ENCODE measurements at places on chromosomes 3 and 15. TPM values are rescaled to one million over a fixed set of nuclear protein-coding genes. Genes with fewer than 3 reads are reported as not detected.

- H3K27ac ChIP-seq, result no peak overlapping the region
- H3K36me3 ChIP-seq, result no peaks in the 10 kb centered on the region
- H3K4me1 ChIP-seq, result no peaks in the 10 kb centered on the region
- H3K4me3 ChIP-seq, result no peak overlapping the region
Observed at GRCh38 chr3:177402533-177402932, 205.3 kb upstream of the TBL1XR1 start.

Gene OPA1
- total RNA-seq, result 53.4 TPM

- no peak overlapping the region for H3K4me3 ChIP-seq
- no peaks in the 10 kb centered on the region for H3K27me3 ChIP-seq
- no peaks in the 10 kb centered on the region for H3K36me3 ChIP-seq
- no peak overlapping the region for H3K27ac ChIP-seq
Observed at GRCh38 chr3:98952404-98952803, 50.9 kb upstream of the DCBLD2 start.

Gene BFSP2
- total RNA-seq, result not detected

GRCh38 chr3:61637088-61638051 is 76.0 kb downstream of the PTPRG start:
- no peak overlapping the region for H3K4me3 ChIP-seq
- DNase-seq, result no peak
- H3K4me1 ChIP-seq, result no peaks in the 10 kb centered on the region
- no peak overlapping the region for H3K27ac ChIP-seq

- no peaks in the 10 kb centered on the region for H3K27me3 ChIP-seq
- DNase-seq, result no peak
- H3K36me3 ChIP-seq, result no peaks in the 10 kb centered on the region
- H3K4me1 ChIP-seq, result no peaks in the 10 kb centered on the region
- H3K27ac ChIP-seq, result no peak overlapping the region
Observed at GRCh38 chr3:98185180-98185579, 18.7 kb downstream of the OR5H15 start.

DNA sequence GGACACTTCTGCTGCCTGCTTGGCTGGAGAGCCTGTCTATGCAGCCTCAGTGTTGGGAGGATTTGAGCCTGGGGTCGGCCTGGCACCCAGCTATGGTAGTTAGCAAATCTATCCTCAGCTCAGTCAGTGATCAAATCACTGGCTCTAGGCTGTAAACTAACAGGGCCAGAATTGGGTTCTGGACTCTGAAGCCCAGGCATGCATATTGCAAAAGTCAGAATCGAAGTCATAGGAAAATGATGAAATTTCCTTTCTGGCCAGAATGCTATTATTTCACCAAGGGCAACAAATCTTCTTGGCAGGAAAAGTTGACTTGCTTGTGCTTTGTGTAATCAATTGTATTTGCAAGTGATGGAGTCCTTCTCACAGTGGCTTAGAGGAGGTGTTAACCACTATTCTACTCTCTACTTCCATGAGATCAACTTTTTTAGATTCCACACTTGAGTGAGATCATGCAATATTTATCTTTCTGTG is 482.6 kb upstream of the TPRG1 start:
- DNase-seq, result no peak
- no peak overlapping the region for H3K4me3 ChIP-seq
- no peaks in the 10 kb centered on the region for H3K4me1 ChIP-seq
- no peaks in the 10 kb centered on the region for H3K27me3 ChIP-seq

DNA sequence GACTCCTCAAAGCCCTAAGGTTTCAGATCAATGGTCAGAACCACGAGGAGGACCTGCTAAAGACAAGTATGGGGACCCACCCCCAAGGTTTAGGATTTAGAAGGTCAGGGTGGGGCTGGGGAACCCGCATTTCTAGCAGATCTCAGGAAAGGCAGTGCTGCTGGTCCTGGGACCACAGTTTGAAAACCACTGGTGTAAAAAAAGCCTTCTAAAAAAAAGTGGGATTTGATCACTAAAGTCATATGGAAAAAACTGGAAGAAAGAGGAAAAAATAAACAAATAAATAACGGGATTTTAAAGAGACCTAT is 832 bp downstream of the SLC41A3 start:
- DNase-seq, result no peak
- H3K27ac ChIP-seq, result peak overlapping the region; percentile 91
- no peaks in the 10 kb centered on the region for H3K27me3 ChIP-seq
- peaks cover 16% of the 10 kb centered on the region for H3K4me1 ChIP-seq

- DNase-seq, result peak; percentile 76
- H3K4me1 ChIP-seq, result peaks cover 15% of the 10 kb centered on the region
- H3K4me3 ChIP-seq, result peak within 1 kb of the TSS; percentile 100
- no peaks in the 10 kb centered on the region for H3K27me3 ChIP-seq
Observed at GRCh38 chr15:91022075-91022831, at the start of gene VPS33B. VPS33B (minus strand) TSS chr15:91022594; CDS start chr15:91022249, 345 bp downstream.

Gene LCTL
- total RNA-seq, result not detected

Gene GOLGA8J
- not detected for total RNA-seq

DNA sequence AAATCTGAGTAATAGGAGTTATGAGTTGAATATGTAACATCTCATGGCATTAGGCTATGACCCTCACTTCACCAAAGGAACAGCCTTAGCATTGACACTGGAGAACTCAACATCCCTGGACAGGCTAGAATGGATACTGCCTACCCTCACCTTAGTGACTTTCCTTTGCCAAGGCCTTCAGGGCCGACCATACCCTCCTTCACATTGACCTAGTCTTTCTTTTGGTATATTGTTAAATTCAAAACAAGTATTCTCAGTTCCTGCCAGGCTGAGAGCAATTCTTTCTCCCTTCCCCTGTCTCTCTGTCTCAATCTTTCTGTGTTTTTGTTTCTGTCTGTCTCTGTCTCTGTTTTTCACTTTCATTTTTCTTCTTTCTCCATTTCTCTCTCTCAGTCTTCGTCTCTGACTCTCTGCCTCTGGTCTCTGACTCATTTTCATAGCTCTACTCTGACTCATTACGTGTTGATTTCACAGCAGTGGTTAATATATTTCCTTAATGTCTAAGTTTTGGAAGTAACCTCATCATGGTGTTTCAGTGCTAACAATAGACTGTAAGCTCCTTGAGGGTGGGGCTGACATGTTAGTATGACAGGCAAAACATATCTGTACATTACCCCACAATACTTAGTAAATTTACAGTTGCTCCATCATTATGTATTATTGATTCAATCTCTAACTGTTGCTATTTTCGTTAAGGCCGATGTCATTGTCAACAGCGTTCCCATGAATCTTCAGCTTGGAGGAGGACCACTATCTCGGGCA is 32.5 kb downstream of the PARP15 start:
- H3K4me1 ChIP-seq, result no peaks in the 10 kb centered on the region
- H3K27ac ChIP-seq, result no peak overlapping the region
- no peak overlapping the region for H3K4me3 ChIP-seq
- no peaks in the 10 kb centered on the region for H3K27me3 ChIP-seq
- H3K36me3 ChIP-seq, result peaks cover 6% of the 10 kb centered on the region

GRCh38 chr3:50665081-50665840 is 9.5 kb upstream of the DOCK3 start:
- H3K36me3 ChIP-seq, result no peaks in the 10 kb centered on the region
- no peak for DNase-seq
- H3K27me3 ChIP-seq, result no peaks in the 10 kb centered on the region
- H3K4me3 ChIP-seq, result no peak overlapping the region
- H3K4me1 ChIP-seq, result peaks cover 4% of the 10 kb centered on the region
- H3K27ac ChIP-seq, result no peak overlapping the region

DNA sequence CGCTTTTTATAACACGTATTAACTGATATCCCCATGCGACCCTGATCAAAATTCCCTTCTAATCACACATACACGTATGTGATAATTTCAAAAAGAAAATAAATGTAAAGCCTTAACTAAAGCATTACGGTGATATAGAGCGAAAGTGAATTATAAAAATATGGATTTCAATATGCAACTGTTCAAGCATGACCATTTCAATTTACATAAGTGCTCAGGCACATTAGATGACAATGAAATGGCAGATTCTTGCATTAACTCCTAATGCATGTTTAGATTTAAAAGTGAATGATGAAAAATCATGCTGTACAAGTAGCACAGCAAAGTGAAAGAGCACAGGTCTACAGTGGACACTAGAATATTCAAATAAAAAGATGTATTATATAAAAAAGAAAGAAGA is 140.1 kb downstream of the MYLK start:
- no peaks in the 10 kb centered on the region for H3K27me3 ChIP-seq
- H3K36me3 ChIP-seq, result no peaks in the 10 kb centered on the region
- no peak overlapping the region for H3K4me3 ChIP-seq
- H3K4me1 ChIP-seq, result no peaks in the 10 kb centered on the region
- no peak overlapping the region for H3K27ac ChIP-seq

DNA sequence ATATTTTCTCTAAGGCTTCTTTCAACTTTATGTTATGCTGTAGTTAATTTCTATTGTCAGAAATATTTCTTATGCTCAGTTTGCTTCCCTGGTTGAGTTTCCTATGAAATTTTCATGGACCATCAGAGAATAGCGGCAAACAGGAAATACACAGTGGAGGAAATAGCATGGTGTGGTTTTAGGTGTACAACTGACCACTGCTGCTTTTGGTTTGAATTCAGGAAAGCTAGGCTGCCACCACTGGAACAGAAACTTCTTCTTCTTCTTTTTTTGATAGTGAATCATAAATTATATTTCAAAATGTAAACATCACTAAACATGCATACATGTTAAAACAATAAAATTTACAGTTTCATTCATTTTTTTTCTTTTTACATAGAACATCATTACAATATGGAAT is 316.6 kb upstream of the TGFBR2 start:
- no peak for DNase-seq
- no peaks in the 10 kb centered on the region for H3K4me1 ChIP-seq
- H3K27me3 ChIP-seq, result no peaks in the 10 kb centered on the region
- no peak overlapping the region for H3K27ac ChIP-seq
- no peaks in the 10 kb centered on the region for H3K36me3 ChIP-seq
- no peak overlapping the region for H3K4me3 ChIP-seq

DNA sequence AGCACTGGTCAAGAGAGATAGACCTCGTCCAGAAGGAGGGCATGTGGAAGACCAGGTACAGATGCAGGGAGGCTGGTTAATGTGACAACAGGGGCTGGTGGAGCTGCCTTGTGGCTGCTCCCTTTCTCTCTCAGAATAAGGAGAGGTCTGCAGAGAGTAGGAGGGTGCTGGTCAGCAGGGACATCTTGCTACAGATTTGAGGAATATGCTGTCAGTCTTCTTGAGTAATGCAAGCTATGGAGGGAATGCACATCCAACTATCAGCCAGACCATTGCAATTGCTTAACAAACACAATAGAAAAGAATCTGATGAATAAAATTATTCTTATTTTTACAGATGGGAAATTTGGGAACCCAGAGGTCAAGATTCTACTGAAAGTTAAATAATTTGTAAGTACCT is 20.3 kb upstream of the SIAH2 start:
- H3K27me3 ChIP-seq, result no peaks in the 10 kb centered on the region
- no peak overlapping the region for H3K27ac ChIP-seq
- H3K4me3 ChIP-seq, result no peak overlapping the region
- no peaks in the 10 kb centered on the region for H3K4me1 ChIP-seq

GRCh38 chr15:73792415-73792814 is 39.3 kb upstream of the INSYN1 start:
- H3K27ac ChIP-seq, result no peak overlapping the region
- H3K4me1 ChIP-seq, result no peaks in the 10 kb centered on the region
- H3K4me3 ChIP-seq, result no peak overlapping the region
- DNase-seq, result no peak
- no peaks in the 10 kb centered on the region for H3K27me3 ChIP-seq
- H3K36me3 ChIP-seq, result no peaks in the 10 kb centered on the region

Gene GABRB3
- not detected for total RNA-seq

GRCh38 chr3:134659391-134660045 is 8.7 kb upstream of the KY start:
- no peak overlapping the region for H3K4me3 ChIP-seq
- no peaks in the 10 kb centered on the region for H3K4me1 ChIP-seq
- no peaks in the 10 kb centered on the region for H3K36me3 ChIP-seq
- DNase-seq, result no peak
- no peaks in the 10 kb centered on the region for H3K27me3 ChIP-seq

Data from naive thymus-derived CD4-positive, alpha-beta T cell (primary cell).